ENCODE measurements at places on chromosomes 7 and 10.

GRCh38 chr10:125060826-125061556, 99.4 kb downstream of the CTBP2 start:
- DNase-seq = no peak

DNA sequence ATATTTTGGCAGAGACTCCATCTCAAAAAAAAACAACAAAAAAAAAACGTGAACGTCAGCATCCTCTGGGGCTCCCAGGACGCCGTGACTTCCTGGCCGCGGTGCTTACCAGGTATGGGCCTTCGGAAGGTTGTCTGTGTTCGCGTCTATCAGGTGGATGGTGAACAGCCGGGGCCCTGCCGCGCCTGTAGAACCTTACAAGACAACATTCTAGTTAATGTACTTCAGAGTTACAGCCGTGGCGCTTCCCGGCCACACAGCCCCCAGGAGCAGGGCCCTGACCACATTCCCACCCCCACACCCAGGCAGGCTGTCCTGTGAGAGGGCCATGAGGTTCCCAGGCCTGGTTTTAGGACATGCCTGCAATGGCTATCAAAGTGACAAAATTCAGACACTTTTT, 111.0 kb downstream of the SMURF1 start:
- DNase-seq = no peak

DNA sequence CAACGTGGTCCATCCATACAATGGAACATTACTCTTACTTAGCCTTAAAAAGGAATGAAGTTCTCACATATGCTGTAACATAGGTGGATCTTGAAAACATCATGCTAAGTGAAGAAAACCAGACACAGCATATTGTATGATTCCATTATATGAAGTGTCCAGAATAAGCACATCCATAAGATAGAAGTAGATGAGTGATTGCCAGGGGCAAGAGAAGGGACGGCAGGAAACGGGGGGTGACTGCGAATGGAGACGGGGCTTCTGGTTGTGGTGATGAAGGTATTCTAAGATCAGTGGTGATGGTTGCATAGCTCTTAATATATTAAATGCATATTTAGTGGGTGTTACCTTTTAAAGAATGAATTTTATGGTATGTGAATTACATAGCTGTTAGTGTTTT, 29.8 kb downstream of the UBE3C start:
- no peak for DNase-seq

DNA sequence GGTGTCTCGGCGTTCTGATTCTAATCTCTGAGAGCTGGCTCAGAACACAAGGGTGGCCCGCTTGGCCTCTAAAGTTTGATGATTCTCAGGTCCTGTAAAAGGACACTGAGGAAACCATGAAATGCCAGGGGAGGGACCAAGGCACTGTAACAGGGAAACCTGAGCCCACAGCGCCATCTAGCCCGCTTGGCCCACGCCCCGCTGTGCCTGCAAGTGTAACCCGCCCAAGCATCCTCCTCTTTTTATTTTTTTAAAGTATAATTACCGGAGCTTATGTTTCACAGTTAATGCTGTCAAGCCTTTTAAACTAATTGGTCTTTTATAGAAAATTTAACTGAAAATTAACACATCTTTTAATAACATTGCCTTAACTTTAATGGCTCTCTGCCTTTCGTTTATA, 734.7 kb downstream of the KCNMA1 start:
- DNase-seq = no peak

GRCh38 chr7:77714195-77714594, 17.9 kb downstream of the RSBN1L start:
- DNase-seq = no peak

GRCh38 chr7:608361-608760, 88.7 kb upstream of the PDGFA start:
- no peak for DNase-seq

GRCh38 chr7:10934292-10934691, 39.4 kb upstream of the PHF14 start:
- DNase-seq = no peak

GRCh38 chr10:7310076-7310475, 100.8 kb downstream of the SFMBT2 start:
- DNase-seq = no peak

DNA sequence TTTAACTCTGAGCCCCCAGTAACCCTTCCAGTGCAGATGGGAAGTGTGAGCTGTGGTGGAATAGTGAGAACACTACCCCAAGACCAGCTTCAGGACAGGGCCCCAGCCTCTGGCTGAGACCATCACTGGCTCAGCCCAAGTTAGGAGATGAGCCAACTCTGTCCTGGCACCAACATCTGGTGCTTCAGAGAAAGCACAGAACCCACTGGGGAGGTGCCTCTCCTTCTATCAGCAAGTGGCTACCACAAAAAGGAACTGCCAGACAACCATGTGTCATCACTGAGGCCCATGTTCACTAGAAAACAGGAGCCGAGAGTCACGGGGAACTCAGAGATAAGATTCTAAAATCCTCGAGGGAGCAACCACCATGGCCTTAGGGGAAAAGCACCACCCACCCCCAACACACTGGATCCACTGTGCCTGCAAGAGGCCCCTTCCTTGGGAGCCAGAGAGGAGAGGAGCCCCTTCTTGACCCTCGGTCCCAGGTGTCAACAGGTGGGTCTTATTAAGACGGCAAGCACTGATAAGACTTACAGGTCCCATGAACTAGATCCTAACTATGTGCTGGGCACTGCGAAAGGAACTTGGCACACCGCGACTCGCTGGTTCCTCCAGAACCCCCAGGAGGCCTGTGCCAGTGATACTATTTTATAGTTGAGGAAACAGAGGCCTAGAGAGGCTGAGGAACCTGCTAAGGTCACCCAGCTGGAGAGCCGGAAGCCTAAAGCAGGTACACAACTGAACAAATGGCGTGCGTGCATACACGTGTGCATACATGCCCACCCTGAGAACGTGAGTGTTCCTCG, 102.7 kb downstream of the FAM53B start:
- no peak for DNase-seq

Data from stimulated activated CD8-positive, alpha-beta memory T cell treated with anti-CD3 and anti-CD28 coated beads, Interleukin-7, amount 100 ng/mL, for 1 hour (primary cell).